Stimulated activated CD8-positive, alpha-beta memory T cell treated with anti-CD3 and anti-CD28 coated beads, Interleukin-4, amount 100 ng/mL, for 1 hour (primary cell): ENCODE measurements at places on chromosomes 6 and 20.

- no peak for DNase-seq
These were observed 57.8 kb downstream of the SLC22A23 start for GRCh38 chr6:3398755-3399696.

DNA sequence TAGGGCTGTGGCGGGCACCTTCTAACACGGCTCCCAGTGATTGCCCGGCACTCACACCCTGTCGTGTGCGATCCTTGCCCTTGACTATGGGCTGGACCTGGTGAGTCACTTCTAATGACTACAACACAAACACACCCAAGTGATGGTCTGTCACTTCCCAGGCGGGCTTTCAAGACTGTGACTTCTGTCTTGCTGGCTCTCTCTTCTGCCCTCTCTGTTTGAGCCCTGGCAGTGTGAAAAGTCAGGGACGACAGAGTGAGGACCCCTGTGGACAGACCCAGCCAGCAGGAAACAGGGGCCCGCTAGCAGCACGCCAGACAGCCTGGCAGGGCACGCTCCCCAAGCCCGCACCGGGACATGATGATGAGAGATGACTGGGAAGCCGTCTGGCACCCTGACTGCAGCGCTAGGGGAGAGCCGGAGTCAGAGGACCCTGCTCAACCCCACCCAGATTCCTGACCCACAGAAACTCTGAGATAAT is 43.0 kb downstream of the KIF16B start:
- no peak for DNase-seq

DNA sequence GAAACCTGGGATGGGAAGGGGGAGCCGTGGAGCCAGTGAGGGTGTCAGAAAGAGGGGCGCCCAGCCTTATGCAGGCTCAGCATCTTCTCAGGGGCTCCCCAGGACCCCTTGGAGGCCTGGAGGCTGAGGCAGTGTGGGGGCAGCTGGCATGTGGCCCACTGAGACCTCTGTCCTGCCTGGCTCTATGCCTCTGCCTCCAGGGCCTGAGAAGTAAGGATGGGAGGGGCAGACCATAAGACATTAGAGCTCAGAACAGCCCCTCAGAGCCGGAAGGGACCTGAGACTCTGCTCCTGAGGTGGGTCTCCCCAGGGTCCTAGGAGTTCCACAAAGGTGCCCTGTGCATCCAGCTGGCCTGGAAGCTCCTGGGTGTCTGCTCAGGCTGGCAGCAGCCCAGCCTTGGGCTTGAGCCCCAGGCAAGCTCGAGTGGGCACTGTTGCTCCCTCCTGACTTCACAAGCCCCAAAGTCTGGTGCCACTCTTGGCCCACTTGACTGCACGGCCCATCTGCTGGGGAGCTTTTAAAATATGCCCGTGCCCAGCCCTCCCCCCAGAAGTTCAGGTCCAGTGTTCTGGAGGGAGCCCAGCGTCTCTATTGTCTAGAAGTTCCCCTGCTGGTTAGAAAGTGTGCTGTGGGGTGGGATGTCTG is 126.8 kb downstream of the GRM4 start:
- DNase-seq, result no peak

- DNase-seq, result no peak
These were observed 276.7 kb downstream of the SOX4 start for GRCh38 chr6:21870076-21870730.

- DNase-seq, result no peak
These were observed 88.1 kb upstream of the BACH2 start for GRCh38 chr6:90384720-90385119.

GRCh38 chr20:665276-665675 is 10.3 kb downstream of the SCRT2 start:
- no peak for DNase-seq

DNA sequence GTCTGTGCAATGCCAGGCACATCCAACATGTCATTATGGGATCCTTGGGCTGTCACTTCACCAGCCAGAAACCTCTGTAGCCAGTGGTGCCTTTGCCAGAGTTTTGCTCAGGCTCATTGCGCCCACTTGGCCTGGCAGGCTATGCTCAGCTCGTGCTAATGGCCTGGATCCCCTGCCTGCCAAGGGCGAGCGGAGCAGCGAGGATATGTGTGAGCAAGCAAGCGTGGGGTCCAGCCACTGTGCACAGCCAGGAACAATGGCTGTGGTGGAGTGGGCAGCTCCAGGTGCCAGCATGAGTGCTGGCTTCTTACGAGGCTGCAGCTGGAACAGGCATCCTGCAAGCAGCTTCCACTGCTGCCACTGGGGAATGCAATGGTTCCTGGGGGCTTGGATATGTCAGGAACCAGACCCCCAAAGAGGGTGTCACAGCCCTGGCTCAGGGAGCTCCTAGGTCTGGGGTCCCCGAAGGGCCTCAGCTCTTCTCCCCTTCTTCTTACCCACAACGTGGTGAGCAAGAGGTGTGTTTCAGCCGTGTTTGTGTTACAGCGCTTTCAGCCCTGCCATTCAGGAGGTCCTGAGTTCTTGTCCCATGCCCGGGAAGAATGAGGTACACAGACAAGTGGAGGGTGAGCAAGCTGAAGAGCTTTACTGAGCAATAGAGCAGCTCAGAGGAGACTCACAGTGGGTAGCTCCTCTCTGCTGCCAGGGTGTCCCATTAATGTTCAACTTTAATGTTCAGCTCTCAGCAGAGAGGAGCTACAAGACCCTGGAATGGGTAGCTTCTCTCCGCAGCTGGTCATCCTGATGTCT is 22.3 kb upstream of the TOP1 start:
- no peak for DNase-seq
